ENCODE measurements at places on chromosomes 6 and 20.
A peak's percentile ranks its signal among the peaks of the same experiment; 100 is the strongest.

- peaks cover 2% of the 10 kb centered on the region for H3K27me3 ChIP-seq
- no peak overlapping the region for H3K27ac ChIP-seq
- no peaks in the 10 kb centered on the region for H3K4me1 ChIP-seq
Measured at GRCh38 chr6:39451831-39452230, 129.3 kb upstream of the KCNK16 start.

DNA sequence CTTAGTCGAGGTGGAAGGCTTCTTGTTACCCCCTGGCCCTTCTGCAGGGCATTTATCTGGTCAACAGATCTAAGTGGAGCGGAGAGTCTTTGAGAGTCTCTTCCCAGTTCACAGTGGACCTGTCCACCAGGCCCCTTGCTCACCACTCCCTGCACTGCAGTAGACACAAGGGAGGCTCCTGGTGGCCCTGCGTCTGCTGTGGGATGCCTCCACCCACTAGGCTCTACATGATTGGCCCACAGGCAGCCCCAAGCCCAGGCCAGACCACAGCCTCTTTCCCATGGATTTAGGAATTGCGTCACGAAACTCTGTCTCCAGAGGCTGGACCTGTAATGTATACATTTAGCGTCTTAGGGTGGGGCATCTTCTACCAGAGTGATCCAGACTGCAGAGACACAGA, 28.4 kb downstream of the TBC1D7 start:
- H3K27ac ChIP-seq: no peak overlapping the region
- H3K36me3 ChIP-seq: peaks cover 69% of the 10 kb centered on the region
- H3K27me3 ChIP-seq: peaks cover 3% of the 10 kb centered on the region
- no peaks in the 10 kb centered on the region for H3K4me1 ChIP-seq

DNA sequence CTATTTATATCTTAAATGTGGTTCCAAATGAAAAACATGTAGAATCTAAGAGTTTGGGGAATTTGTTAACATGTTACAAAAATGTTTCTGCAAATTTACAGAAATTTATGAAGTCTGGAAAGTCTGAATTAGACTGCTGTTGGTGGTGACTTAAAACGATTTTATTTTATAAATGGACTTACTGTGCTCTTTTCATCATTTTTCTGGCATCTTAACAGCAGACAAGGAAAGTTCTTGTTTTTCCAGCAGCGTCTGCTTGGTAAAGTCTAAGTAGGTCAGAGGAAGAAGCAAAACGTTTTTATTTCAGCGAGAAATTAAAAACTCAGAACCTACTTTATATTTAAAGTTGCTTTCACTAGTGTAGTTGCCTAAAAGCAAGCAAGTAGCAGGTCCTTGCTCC, 48.6 kb upstream of the COL9A1 start:
- no peak for DNase-seq
- H3K36me3 ChIP-seq: no peaks in the 10 kb centered on the region
- no peak overlapping the region for H3K4me3 ChIP-seq
- peaks cover 2% of the 10 kb centered on the region for H3K27me3 ChIP-seq

GRCh38 chr20:25355866-25356265, 34.8 kb downstream of the ABHD12 start:
- no peak overlapping the region for H3K27ac ChIP-seq
- H3K27me3 ChIP-seq: peaks cover 1% of the 10 kb centered on the region
- DNase-seq: no peak
- H3K4me3 ChIP-seq: no peak overlapping the region
- H3K4me1 ChIP-seq: peaks cover 29% of the 10 kb centered on the region
- no peaks in the 10 kb centered on the region for H3K36me3 ChIP-seq

DNA sequence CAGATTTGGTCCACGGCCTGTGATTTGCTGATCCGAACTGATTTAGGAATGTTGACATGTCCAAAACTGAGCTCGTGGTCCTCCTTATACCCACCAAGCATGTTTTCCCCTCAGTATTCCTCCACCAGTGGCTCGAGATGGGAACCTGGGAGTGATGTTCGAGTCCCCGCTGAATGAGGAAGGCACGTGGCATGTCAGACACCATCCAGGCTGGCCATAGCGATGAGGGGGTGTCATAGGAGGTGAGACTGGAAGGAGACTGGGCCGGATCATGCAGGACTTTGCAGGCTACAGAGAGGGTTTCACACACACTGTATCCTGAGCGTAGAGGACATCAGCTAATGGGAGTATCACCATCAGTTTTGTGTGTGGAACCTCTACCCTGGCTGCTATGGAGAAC, 78.2 kb downstream of the TOX2 start:
- no peaks in the 10 kb centered on the region for H3K4me1 ChIP-seq
- no peak for DNase-seq
- no peak overlapping the region for H3K27ac ChIP-seq
- no peak overlapping the region for H3K4me3 ChIP-seq
- H3K36me3 ChIP-seq: no peaks in the 10 kb centered on the region

GRCh38 chr6:167341038-167341583, 16.2 kb downstream of the TTLL2 start:
- H3K36me3 ChIP-seq: no peaks in the 10 kb centered on the region
- no peak for DNase-seq
- no peak overlapping the region for H3K27ac ChIP-seq
- H3K4me3 ChIP-seq: no peak overlapping the region
- no peaks in the 10 kb centered on the region for H3K4me1 ChIP-seq

GRCh38 chr6:80425089-80425823, 318.8 kb downstream of the BCKDHB start:
- peaks cover 21% of the 10 kb centered on the region for H3K36me3 ChIP-seq
- no peaks in the 10 kb centered on the region for H3K27me3 ChIP-seq
- no peak overlapping the region for H3K4me3 ChIP-seq
- DNase-seq: no peak
- no peak overlapping the region for H3K27ac ChIP-seq

GRCh38 chr20:1489764-1490436, 1.3 kb downstream of the SIRPB2 start:
- H3K36me3 ChIP-seq: peaks cover 11% of the 10 kb centered on the region
- peaks cover 2% of the 10 kb centered on the region for H3K27me3 ChIP-seq
- H3K4me1 ChIP-seq: peaks cover 57% of the 10 kb centered on the region
- no peak for DNase-seq
- H3K4me3 ChIP-seq: peak overlapping the region; percentile 85
- peak overlapping the region; percentile 36 for H3K27ac ChIP-seq

GRCh38 chr6:132972971-132973370, 158.6 kb downstream of the RPS12 start:
- no peak overlapping the region for H3K27ac ChIP-seq
- H3K27me3 ChIP-seq: no peaks in the 10 kb centered on the region
- no peak for DNase-seq
- no peaks in the 10 kb centered on the region for H3K36me3 ChIP-seq
- no peak overlapping the region for H3K4me3 ChIP-seq
- peaks cover 5% of the 10 kb centered on the region for H3K4me1 ChIP-seq

- H3K27me3 ChIP-seq: no peaks in the 10 kb centered on the region
- no peak overlapping the region for H3K27ac ChIP-seq
- no peak overlapping the region for H3K4me3 ChIP-seq
- no peak for DNase-seq
Measured at GRCh38 chr20:53831812-53832211, 238.2 kb upstream of the ZNF217 start.

DNA sequence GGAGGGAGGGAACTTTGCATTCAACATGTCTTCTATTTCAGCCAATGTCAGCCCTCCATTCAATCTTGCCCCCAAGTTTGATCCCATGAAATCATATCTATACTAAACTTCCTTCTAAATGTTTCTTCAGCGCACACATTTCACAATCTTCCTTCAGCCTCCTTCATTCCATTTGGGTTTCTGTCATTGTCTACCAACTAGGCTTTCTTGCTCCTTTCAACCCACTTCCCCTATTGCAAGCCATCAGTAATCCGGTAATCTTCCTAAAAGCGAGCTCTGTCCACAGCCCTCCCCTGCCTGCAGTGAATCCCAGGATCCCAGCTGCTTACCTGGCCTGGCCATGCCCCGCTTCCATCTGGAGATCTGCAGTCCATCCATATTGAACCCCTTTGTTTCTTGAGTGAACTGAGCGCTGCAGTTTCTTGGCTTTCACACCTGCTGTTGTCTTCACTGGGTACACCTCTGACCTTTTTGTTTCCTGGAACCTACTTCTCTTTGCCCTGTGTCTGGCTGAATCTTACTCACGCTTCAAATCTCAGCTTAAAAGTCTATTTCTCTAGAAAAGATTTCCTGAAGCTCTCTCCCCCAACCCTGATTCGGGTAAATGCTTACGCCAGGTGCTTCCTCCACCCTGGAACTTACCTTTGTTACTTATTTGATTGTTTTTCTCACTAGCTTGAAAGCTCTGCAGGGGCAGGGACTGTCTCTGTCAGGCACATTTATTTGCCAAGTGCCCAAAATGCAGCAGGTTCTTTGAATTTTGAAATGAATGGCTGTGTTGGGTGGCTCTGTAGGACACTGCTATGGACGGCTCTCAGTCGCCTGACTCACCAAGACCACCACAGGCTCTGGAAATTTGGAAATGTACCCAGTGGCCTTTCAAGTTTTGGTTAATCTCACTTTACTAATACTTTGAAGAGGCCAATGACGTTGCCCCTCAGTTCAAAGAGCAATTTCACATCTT, 50.3 kb downstream of the ADTRP start:
- DNase-seq: no peak
- H3K27me3 ChIP-seq: peaks cover 2% of the 10 kb centered on the region
- no peak overlapping the region for H3K4me3 ChIP-seq
- no peak overlapping the region for H3K27ac ChIP-seq
- no peaks in the 10 kb centered on the region for H3K4me1 ChIP-seq
- H3K36me3 ChIP-seq: no peaks in the 10 kb centered on the region

DNA sequence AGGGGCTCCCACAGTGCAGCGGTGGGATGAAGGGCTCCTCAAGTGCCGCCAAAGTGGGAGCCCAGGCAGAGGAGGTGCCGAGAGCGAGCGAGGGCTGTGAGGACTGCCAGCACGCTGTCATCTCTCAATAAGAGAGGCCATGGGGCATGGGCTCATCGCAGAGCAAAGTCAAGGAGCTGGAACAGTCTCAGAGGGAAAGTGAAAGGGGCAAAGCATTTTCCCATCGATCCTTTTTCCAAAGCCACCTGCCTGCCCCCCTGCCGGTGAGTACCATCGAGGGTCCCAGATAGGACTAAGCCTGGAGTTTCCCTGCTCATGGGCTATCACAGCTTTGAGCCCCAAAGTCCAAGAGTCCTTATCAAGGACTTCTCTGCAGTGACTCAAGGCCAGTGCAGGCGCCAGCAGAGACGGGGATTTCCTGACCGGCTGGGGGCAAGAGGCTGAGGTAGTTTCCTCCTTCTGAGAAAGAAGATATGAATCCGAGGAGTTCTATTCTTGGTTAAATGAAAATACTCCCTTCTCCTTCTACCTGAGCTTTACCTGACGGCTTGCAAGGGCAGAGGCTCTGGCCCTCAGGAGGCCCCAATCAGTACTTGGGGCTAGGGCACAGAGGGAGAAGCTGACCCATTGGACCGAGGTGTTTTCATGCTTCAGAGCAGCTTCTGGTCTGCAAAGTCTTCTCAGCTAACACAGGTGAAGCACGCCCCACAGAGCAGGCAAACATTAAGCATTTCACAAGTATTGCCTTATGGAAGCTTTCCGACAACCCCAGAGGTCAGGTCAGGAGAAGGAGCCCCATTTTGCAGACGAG, 22.6 kb downstream of the ETV7 start:
- H3K4me3 ChIP-seq: no peak overlapping the region
- H3K4me1 ChIP-seq: peaks cover 23% of the 10 kb centered on the region
- no peak overlapping the region for H3K27ac ChIP-seq
- H3K27me3 ChIP-seq: no peaks in the 10 kb centered on the region
- H3K36me3 ChIP-seq: peaks cover 3% of the 10 kb centered on the region

DNA sequence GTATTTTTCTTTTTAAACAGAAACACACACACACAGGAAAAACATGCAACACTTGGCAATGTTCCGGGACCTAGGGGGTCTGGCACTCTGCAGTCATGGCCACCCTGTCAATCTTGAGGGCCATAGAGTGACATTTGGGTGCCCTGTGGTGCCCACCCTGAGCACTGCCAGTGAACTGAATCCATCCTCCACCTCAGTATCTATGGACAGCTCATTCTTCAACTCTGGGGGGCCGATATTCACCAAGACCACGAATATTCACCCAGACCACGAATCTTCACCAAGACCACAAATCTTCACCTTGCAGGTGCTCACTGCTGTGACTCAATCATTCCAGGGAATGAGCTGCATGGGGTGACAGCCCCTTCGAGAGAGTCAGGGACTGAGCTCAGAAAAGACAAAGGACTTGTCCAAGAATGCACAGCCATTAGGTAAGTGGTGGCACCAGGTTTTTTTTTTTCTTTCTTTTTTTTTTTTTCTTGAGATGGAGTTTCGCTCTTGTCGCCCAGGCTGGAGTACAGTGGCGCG, 19.1 kb downstream of the SNAI1 start:
- no peak overlapping the region for H3K4me3 ChIP-seq
- H3K36me3 ChIP-seq: no peaks in the 10 kb centered on the region
- DNase-seq: no peak
- no peaks in the 10 kb centered on the region for H3K27me3 ChIP-seq
- H3K27ac ChIP-seq: no peak overlapping the region

GRCh38 chr20:58431134-58431533, 42.1 kb downstream of the VAPB start:
- no peak overlapping the region for H3K27ac ChIP-seq
- DNase-seq: no peak
- H3K4me3 ChIP-seq: no peak overlapping the region
- H3K36me3 ChIP-seq: peaks cover 5% of the 10 kb centered on the region

DNA sequence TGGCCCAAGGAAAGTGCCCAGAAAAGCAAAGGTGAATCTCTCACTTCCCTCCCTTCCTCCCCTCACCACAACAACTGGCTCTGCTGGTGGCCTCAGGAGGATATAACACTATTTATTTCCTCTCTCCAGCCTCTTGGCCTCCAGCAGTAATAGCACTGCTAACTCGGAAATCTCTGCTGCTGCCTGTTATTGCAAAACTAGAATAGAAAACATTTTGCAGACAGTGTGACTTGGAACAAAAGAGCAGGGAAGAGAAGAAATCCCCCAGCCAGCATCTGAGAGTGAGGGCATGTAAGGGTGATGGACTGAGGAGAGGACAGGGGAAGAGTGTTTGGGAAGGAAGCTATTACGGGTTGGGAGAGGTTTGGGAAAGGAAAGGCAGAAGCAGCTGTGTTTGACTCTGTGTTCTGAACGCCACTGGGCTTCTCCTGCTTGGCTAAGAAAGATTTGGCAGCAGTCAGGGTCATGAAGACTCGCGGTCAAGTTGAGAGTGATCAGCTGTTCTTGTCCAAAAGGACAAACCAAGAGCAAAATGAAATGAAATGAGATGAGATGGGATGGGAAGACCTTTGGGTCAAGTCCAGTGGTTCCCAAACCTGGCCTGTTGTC, 81.0 kb upstream of the SNX9 start:
- no peak overlapping the region for H3K4me3 ChIP-seq
- no peak for DNase-seq
- H3K27ac ChIP-seq: no peak overlapping the region
- H3K36me3 ChIP-seq: peaks cover 4% of the 10 kb centered on the region

- H3K27ac ChIP-seq: no peak overlapping the region
- DNase-seq: peak; percentile 18
- H3K4me1 ChIP-seq: no peaks in the 10 kb centered on the region
- no peak overlapping the region for H3K4me3 ChIP-seq
- no peaks in the 10 kb centered on the region for H3K36me3 ChIP-seq
Measured at GRCh38 chr6:108518714-108519576, 41.8 kb upstream of the FOXO3 start.
